ENCODE measurements at places on chromosomes 12 and 14.

GRCh38 chr14:29717901-29718300 lies 209.7 kb downstream of the PRKD1 start:
- DNase-seq, result no peak

DNA sequence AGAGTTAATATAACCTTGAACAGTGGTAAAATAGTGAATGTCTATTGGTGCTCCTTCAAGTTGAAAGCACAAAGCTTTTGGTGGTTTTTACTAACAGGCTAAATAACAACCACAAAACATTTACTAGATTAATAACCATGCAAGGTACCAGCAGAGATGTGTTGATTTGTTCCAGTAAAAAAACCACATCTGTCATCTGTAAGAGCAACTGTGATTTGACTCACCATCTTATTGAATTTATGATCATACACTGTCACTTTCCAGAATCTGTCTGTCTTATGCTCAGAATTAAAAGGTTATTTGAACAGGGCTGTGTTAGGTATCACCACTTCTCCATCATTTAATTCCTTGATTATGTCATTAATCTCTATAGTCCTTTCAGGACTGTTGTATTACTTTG lies 107.0 kb upstream of the PTHLH start:
- no peak for DNase-seq

GRCh38 chr12:89156340-89156739 lies 196.0 kb downstream of the DUSP6 start:
- no peak for DNase-seq

GRCh38 chr12:80792861-80793260 lies 76.1 kb downstream of the MYF5 start:
- no peak for DNase-seq

DNA sequence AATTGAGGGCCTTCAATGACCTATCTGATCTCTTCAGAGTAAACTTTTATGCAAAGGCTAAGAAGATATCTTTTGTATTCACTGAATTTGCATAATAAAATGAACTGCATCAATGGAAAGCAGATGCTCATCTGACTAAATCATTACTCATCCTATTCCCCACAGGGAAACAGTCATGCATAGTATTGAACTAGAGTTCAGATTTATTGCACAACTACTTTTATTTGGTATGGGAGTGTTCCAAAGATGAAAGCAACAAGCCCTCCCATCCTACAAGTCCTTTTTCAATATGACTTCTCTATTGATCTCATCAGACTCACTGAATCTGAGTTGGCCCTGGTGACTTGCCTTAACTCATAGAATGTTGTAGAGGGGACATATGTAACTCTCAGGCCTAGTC lies 159.8 kb downstream of the KITLG start:
- no peak for DNase-seq

- DNase-seq, result peak; percentile 41
Observed at GRCh38 chr14:103910262-103910935, 17.9 kb upstream of the TDRD9 start.

DNA sequence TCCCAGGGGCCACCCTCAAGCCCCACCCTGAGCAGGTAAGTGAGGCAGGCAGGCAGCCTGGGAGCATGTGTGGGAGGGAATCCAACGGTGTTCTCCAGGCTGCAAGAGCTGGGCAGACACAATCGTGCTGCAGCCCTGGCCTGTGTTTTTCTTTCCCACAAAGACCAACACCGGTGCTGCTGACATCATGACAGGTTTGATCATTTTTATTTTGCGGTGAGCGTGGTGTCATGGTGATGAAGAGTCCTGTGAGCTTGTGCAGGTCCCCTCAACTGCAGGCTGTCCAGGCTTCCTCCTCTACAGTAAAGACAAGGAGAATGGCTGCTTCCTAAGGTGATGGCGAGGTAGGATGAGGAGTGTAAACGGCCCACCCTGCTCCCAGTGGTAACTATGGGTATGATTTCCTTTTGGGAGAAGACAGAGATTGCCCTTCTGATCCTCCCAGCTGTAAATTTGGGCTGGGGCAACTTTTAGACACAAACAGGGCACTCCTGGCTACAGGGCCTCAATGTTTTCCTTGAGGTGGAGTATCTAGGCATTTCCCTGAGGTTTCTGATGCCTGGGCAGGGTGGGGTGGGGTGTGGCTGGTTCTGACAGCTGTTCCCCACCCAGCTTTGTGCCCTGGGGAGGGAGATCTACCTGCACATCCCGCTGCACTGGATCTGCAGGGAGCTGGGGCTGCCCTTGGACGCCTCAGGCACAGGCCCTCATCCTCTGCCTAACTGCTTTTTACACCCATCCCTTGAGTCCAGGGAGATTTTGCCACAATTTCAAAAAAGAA lies 109.1 kb downstream of the VCPKMT start:
- DNase-seq, result no peak

DNA sequence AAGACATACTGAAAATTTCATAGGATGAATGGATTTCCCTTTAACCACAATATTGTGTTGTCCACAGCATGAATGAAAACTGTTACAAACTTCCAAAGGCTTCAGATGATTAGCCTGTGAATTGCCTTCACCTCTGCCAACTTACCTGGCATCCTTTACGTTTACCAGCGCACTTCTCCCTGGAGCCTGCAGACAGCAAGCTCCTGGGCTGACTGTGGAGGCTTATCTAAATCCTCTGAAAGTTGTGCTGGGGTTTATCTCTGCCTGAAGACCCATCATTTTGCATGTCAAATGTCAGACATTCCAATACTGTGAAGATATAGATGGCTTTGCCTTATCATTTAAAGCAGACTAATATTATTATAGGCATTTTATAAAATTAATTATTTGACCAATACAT lies 403.0 kb downstream of the SYT1 start:
- DNase-seq, result no peak

DNA sequence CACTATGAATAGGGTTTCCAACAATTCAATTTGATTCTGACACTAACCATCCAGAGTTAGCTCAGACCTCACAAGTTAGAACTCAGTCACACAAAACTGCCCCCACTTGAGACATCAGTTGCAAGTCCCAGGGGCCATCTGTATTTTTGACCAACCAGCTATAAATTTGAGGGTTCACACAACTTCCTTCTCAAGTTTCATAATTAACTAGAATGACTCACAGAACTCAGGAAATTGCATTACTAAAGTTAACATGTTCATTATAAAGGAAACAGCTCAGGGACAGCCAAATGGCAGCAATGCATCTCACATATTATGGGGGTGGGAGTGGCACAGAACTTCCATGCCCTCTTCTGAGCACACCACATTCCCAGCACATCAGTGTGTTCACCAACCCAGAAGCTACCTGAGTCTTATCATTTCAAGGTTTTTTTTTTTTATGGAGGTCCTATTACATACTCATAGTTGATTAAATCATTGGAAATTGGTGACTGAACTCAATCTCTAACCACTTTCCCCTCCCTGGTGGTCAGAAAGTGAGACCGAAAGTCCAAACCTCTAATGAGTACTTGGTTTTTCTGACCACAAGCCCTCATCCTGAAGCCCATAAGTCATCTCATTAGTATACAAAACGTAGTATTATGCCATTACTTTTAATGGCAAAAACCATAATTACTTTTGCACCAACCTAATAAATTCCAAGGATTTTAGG lies 1721.5 kb upstream of the SEL1L start:
- DNase-seq, result no peak

DNA sequence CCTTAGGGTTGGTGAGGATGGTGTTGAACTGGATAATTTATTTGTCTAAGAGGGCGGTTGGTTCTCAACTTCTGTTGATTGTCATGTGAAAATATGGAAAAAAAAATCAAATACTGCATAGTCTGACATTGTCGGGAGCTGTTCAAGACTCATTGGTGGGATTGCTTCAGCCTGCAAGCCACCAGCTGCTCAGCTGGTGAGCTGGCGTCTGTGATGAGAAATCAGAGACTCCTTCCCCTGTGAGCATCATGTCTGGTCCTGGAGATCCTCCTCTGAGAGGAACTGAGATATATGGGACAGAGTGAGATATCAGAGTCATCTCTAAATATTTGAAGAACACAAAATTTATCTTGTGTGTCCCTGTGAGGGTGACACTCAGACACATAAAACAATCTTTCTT lies 49.9 kb downstream of the TRIM9 start:
- DNase-seq, result no peak

DNA sequence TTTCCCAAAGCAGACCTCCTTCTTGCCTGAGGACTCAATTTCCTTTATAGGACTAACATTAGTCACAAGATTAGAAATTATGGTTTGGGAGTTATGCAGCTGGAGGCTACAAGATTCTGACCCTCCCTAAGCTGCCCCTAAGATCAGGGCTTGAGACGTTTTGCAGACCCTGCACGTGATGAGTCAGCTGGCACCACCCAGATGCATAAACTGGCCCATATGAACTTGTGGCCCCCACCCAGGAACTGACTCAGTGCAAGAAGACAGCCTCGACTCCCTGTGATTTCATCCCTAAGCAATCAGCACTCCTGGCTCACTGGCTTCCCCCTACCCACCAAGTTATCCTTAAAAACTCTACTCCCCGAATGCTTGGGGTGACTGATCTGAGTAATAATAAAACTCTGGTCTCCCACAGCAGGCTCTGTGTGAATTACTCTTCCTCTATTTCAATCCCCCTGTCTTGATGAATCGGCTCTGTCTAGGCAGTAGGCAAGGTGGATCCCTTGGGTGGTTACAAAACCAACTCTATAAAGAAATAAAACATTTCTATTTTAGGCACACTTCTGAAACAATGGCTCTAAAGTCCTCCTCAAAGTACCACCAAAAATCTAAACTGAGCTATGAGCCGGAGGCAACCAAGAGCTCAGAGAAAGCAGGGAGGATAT lies 233.4 kb downstream of the TMEM132D start:
- DNase-seq, result no peak

- DNase-seq, result no peak
Observed at GRCh38 chr12:1573960-1574864, 20.2 kb downstream of the FBXL14 start.

- DNase-seq, result no peak
Observed at GRCh38 chr14:29687071-29687765, 240.4 kb downstream of the PRKD1 start.

GRCh38 chr12:47004634-47005033 lies 74.8 kb upstream of the PCED1B start:
- DNase-seq, result no peak

- DNase-seq, result no peak
Observed at GRCh38 chr12:89486264-89486663, 38.3 kb downstream of the GALNT4 start.

DNA sequence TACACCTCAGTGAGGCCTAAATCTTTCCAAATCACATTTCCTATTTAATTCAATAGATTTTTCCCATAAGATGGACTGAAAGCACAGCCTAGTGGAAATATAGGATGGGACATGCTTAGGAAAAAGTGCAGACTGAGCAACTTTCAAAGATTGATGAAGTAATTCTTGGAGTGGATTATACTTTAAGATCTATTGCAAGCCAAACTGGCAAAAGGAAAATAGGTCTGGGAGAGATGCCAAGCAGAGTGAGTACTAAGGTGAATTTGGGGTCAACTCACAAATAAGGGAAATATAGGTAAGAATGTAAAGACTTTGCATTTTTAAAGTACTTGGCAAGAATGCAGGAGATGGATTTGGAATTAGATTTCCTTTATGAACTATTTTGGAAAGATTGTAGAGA lies 170.2 kb upstream of the FOXG1 start:
- no peak for DNase-seq

GRCh38 chr14:70018230-70018629 lies 139.0 kb downstream of the SMOC1 start:
- DNase-seq, result no peak

GRCh38 chr14:37678916-37679315 lies 83.5 kb downstream of the TTC6 start:
- no peak for DNase-seq

DNA sequence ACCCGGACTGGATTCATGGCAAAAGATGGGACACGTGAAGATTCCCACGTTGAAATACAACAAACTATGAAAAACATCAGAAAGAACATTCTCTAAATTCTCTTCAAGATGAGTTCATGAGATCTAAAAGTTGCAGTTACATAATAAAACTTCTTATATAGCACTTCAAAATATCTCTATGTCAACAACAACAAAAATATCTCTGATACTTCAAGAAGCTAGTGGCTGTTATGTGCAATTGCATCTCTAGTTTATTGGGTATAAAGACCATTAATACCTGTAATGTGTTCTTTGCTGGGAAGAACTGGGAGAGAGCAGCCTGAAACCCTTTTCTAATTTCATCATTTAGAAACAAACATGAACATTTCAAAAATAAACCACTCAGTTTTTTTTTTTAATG lies 69.2 kb upstream of the RGS6 start:
- DNase-seq, result no peak

DNA sequence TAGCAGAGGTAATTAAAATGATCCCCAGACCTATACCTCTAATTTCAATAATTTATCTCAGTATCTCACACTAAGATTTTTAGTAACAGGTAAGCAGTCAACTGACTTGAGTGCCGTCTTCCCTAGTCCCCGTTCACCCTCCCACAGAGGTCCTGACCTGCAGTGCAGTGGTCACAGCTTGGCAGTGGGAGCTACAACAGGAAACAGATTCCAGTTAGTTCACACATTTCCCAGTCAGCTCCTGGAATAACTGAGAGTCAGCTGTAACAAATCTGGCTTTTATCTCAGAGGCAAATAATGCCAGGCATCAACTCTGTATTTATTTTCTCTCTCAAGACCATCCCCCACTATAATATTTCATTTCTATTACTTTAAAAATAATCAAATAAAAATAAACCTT lies 308.2 kb downstream of the ATP23 start:
- DNase-seq, result no peak

GRCh38 chr14:104552738-104553125 lies 26.8 kb upstream of the C14orf180 start:
- no peak for DNase-seq

GRCh38 chr12:50102131-50102531 lies 1.7 kb upstream of the GPD1 start:
- DNase-seq, result no peak

GRCh38 chr12:2958432-2959191 lies 585 bp upstream of the TEAD4 start:
- DNase-seq, result no peak

DNA sequence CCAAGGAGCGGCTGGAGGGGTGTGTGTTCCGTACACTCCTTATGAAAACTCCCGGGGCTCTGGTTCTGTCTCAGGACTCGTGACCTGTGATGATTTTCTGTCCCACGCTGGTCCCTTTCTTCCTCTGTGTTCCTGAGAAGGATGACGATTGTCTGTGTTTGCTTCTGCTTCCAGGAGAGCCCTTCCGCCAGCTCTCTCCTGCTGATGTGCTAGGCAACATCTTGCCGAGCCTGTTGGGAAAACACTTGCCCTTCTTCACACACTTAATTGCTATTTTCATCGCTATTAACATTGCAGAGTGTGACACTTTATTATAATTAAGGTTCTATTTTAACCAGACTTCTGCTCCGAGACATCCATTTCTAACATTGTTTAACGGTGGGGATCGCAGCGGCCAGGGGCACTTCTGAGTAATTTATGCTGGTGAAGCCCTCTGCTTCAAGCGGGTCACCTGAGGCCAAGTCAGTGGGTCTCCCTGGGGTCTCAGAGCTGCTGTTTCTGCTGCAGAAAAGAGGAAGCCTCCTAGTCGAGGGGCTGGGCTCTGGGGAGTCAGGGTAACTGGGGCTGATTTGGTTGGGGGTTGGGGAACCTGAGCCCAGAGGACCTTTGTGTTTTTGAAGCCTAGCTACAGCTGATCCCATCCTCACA lies 88.6 kb downstream of the PRMT8 start:
- no peak for DNase-seq

- DNase-seq, result no peak
Observed at GRCh38 chr12:52147964-52148463, 43.8 kb downstream of the KRT80 start.
